Fibroblast of the conjunctiva (primary cell): ENCODE measurements at places on chromosomes 5 and 9.
A peak's percentile ranks its signal among the peaks of the same experiment; 100 is the strongest.

GRCh38 chr5:157520911-157521703 lies 54.5 kb downstream of the ADAM19 start:
- no peak for DNase-seq

DNA sequence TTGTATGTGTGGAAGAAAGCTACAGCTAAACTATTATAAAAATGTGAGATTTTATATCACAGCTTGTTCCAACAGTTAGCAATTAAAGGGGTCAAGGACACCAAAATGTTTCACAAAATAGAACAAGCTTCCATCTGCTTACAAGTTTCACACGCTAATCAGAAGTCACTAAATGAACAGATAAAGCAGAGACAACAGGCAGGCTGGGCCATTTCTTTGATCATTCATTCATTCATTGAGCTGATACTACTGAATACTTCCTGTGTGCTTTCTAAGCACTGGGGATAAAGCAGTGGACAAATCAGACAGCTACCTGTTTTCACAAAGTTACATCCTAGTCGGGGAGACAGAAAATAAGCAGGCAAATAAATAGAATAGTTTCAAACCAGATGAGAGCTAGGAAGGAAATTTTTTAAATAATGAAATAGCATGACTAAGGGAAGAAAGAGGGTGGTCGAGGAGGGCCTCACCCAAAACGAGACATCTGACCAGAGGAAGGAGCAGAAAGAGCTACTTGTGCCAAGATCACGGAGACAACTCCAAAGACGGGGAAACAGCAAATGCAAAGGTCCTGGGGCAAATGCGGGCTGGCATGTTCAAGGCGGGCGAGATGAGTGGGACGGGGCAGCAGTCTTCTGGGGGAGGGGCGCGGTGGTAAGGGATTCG lies 1.2 kb downstream of the MAPK9 start:
- no peak for DNase-seq

GRCh38 chr5:124844371-124844920 lies 98.0 kb upstream of the ZNF608 start:
- DNase-seq, result no peak

DNA sequence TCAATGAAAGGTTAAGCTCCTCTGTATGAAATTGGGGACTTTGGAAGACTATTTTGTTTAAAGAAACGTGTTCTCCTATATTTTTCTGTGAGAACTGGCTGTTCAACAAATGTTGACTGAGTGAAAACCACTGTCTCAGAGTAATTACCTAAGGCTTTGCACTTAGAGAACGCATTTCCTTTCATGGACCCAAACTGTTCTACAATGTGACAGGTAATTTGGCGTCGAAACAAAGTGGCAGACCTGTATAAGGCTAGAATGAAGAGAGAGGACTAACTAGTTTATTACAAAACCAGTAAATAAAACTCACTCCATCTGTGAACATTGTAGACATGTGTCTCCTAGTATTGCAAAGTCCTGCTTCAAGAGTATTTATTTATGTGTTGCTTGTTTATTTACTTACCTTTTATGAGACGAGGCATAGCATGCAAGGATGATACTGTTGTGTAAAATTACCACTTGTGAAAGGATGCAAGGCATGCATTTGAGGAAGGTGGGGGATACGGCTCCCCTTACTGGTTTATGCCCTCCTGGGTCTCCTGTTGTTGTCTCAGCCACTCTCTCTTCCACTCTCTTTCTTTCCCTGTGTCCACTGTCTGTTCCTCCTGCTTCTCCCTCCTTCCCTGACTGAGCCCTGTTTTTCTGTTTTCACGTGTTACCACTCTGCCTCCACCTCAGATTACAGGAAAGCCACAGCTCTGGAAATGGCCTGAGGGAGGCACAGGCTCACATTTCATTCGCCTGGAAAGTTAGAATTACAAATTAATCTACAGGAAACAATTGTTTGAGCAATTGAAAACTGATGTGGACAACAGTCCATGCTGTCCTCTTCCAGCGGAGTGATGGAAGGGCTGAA lies 444.0 kb upstream of the ZNF608 start:
- no peak for DNase-seq

- no peak for DNase-seq
Observed at GRCh38 chr5:135591277-135591676, 12.5 kb upstream of the CXCL14 start.

DNA sequence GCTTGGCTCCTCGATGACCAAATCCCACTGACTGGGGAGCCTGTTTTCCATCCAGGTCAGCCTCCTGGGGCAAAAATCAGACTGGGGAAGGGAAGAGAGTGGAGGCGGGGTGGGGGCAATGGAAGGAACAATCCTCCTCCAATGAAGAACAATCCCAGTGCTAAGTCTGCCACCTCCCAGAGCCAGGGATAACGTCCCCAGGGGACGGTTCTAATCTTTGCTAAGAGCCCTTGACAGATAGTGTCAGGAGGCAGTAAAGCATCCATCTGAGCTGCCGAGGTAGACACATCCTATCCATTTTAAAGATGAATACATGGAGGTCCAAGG lies 298.5 kb upstream of the MSX2 start:
- DNase-seq, result no peak

GRCh38 chr5:38031304-38031703 lies 191.5 kb upstream of the GDNF start:
- DNase-seq, result no peak

DNA sequence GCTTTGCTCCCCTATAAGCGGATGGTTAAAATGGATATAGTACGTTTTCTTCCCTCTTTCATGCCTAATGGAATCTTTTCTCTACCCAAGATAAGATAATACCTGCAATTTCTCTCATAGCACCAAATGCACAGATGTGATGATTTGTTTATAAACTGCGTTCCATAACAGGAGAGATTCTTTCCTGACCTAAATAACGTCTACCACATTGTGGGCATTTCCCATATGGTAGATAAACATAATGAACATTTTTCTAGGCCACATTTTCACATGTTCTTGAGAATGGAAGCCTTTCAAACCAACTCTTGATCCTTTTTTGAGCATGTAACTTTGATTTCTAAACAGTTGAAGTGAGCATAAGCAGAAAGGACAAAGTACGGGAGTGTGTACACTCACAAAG lies 448.5 kb downstream of the CSNK1G3 start:
- no peak for DNase-seq

DNA sequence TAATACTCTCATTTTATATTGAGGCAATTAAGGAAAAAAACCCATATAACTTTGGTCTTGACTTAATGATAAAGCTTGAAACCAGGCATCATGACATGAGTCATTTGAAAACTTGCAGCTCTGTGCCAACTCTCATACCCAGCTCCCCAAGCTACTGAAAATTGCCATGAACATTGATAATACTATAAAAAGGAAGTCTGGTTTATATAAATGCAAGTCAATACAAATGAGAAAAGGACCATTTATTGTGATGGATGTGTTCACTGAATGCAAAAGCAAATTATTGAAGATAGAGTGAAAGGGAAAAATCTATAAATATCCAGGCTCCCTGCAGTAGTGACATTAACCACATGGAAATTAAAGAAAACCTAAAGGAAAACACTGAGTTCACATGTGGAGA lies 116.3 kb downstream of the DEPDC1B start:
- DNase-seq, result no peak

DNA sequence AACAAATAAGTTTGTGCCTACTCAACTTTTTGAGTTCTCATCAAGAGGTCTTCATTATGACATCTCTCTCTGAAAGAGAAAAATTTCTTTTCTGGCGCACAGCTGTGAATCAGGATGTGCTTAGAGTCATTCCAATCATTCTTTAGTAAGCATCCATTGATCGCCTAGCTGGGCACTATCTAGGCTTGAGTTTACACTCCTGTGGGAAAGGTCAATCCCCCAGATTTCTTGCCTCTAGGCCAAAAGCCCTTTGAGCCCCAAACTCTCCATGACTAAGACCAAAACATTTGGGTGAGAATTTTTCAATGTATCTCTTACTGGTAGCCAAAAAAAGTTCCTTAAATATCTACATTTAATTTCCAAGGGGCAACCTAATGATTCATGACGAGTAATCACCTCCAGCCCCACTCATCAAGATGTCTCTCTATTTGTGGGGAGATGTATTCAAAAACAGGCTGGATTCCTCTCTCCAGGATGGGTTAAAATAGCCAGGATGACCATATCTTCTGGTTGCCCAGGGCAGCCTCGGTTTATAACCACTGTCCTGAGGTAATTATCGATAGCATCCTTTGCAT lies 101.7 kb downstream of the GNA14 start:
- no peak for DNase-seq

DNA sequence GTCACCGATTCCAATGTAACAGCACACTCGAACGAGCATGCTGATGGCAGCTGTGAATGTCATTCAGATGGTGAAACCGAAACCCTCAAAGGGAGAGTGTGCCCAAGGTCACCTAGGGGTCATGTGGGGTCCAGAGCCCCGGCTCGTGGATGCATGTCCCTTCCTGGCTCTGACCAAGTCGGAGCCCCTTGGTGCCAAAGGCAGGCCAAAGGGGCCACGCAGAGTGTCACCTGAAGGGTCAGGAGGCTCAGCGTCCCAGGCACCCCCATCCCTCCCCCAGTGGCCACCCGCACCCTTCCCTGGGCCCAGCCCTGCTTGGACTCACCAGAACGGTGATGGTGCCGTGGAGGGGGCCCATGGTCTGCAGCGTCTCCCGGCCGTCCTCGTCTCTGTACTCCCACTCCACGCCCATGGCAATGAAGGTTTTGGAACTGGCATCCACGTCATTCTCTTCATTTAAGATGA lies 69.5 kb downstream of the ZNF354C start:
- no peak for DNase-seq

- DNase-seq, result no peak
Observed at GRCh38 chr5:53323943-53324642, 156.3 kb upstream of the FST start.

DNA sequence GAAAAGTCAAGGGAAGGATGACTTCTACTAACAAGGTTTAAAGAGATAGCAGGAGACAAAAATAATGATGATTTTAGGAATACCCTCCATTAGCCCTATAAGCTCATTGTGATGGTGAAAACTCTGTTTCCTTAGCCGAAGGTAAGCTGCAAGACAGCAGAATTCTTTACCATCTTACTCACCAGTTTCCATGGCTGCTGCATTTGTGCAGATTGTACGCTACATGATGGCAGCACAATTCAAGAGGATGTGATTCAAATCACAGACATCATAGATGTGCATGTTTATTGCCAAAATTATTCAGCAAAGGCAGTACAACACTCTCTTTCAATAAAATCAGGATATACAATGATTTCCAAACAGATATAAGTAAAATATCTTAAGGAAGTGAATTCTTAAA lies 175.6 kb downstream of the SPATA31D1 start:
- no peak for DNase-seq

- no peak for DNase-seq
Observed at GRCh38 chr5:124283031-124283430, 463.4 kb downstream of the ZNF608 start.

- no peak for DNase-seq
Observed at GRCh38 chr9:88991066-88992034, at the start of gene S1PR3. TSS of gene S1PR3 (plus strand) at chr9:88991468. CDS start at chr9:89001201, 9,733 bp downstream.

DNA sequence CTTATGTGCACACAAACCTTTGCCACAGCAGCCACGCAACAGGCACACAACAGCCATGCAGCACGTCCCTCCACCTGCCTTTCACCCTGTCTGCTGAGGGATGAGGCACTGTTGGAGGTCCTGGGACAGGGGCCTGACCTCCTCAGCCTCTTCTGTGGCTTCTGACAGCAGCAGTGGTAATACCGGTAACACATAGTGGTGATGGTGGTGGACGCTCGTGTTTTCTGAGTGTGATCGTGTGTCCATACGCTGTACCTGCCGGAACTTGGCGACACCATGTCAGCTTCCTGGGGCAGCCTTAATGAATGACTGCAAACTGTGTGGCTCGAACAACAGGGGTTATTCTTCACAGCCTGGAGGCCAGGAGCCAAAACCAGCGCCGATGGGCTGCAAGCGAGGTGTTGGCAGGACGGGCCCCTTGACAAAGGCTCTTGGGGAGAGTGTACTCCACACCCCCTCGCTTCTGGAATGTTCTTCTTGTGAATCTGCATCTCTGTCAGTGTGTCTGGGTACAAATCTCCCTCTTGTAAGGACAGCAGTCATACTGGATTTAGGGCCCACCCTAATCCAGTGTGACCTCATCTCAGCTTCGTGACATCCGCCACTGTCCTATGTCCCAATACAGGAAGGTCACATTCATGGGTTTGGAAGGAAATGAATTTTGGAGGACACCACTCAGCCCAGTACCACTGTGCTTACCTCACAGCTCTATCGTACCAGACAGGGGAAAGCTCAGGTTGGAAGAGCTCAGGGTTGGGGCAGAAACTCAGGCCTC lies 55.3 kb upstream of the EXOC3 start:
- no peak for DNase-seq

DNA sequence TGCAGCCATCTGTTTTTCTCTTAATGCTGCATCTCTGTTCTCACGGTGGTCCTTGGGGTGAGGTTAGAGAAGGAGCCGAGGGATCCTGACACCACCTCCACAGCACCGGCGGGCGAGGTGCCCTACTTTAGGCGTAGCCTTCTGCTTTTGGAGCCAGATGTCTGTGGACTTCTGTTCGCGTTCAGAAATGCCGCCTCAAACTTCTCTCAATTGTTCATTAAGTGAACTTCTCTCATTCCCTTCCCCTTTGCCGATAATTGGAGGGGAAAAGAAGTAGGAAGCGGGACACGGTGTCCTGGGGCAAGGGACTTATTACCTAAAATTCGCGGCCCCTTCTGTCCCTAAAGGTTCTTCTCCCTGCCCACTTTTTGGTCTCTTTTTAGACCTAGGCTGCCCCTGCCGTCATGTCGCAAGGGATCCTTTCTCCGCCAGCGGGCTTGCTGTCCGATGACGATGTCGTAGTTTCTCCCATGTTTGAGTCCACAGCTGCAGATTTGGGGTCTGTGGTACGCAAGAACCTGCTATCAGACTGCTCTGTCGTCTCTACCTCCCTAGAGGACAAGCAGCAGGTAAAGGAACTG lies 455 bp downstream of the KIF20A start:
- no peak for DNase-seq

DNA sequence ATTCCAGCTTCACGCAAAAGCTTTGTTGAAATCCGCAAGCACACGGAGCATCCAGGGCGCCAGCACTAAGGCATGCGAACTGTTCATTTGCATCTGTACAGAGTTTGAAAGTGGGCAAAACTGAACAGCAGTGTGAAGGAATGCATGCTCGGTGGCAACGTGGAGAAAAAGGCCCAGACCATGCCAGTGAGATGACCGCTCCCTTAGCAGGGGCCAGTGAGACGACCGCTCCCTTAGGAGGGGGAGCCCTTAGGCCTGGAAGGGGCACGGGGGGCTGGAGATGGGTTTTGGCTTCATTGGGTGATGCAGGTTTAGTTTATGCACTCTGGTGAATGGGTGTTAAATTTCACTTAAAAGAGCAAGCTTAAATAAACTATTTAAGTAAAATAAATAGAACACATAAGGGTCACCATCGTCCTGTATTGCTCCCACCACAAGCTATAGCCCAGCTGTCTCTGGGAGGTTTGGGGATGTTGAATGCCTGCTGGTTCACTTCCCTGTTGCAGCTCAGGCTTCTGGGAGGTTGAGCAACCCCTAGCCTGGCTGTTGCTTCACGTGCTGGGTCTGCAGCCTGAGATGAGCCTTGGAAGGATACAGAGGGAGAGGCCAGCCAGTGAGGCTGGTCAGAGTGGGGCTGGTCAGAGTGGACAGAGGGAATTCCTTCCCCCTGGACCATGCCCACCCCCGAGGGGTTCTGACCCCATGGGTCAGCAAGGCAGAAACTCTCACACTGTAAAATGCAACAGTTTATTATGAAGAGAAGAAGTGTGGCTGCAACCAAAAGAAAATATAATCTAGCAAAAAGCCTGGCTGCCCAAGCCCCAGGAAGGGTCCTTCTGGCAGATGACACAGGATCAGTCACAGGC lies 4.6 kb upstream of the FCN1 start:
- DNase-seq, result no peak

- peak; percentile 46 for DNase-seq
Observed at GRCh38 chr9:113222482-113222841, 1.1 kb downstream of the SLC31A1 start.
